Colonic mucosa (tissue), 4 donors: ENCODE measurements at places on chromosomes 7 and 10. TPM values are rescaled to one million over a fixed set of nuclear protein-coding genes. Genes with fewer than 3 reads are reported as not detected.

CPED1 gene
- 4.0 TPM for total RNA-seq

MAGI2 gene
- total RNA-seq: 1.1 TPM

ADRA2A gene
- total RNA-seq: 12.8 TPM

DNA sequence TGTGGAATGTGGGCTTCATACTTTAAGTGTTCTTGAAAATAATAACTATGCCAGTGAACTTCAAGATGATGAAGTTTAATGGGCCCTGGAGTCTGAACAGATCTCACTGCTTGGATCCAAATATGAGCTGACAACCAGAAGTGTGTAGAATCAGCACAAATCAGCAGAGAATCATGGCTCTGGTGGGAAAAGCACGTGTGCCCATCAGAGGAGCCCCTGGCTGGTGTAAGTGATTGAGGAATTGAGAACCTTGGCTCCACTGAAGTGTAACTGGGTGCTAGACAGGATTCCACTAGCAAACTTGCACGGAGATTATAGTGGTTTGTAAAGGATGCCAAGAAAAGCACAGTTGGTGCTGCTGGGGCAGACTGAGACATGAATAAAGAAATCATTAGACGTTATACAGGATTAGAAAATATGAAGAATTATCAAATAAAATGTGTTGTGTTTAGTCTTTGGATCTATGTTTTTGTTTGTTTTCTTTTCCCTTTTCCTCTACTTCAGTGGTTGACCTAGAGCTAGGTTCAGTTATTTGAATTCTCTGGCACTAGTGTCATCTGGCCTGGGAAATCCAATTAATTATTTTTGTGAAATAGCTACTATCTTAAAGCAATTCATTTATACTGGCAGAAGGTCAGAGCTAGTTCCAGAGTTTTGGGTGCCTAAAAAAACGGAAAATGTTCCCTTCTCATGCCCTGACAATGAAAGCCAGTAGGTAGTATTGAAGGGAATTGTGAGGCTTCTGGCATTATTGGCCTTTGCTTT lies 175.7 kb upstream of the MEOX2 start:
- H3K27ac ChIP-seq: no peak overlapping the region
- H3K4me3 ChIP-seq: no peak overlapping the region
- H3K36me3 ChIP-seq: no peaks in the 10 kb centered on the region

CPVL gene
- total RNA-seq: 17.0 TPM

GRCh38 chr7:92306153-92306552 lies 60.4 kb downstream of the ANKIB1 start:
- no peaks in the 10 kb centered on the region for H3K36me3 ChIP-seq
- no peak for DNase-seq
- no peaks in the 10 kb centered on the region for H3K4me1 ChIP-seq

DNA sequence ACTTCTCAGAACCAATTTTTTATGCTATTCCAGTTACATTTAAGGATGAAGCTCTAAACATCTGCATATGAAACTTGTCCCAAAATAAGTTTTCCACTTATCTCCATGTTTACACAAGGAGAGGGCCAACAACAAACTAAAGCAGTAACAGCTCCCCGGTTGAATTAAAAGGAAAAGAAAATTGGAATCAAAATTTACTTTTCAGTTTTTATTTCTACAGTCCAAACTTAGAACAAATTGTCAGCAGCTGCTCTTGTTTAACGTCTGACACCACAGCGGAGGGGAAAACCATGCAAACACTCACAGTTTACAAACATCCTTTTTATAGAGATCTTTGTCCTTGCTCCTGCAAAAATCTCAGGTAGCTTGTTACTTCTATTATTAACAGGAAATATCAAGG lies 101.3 kb downstream of the COL28A1 start:
- DNase-seq: no peak
- no peaks in the 10 kb centered on the region for H3K4me1 ChIP-seq
- H3K4me3 ChIP-seq: no peak overlapping the region
- no peaks in the 10 kb centered on the region for H3K36me3 ChIP-seq

KEL gene
- 0.77 TPM for total RNA-seq

UTF1 gene
- total RNA-seq: not detected

CPA4 gene
- total RNA-seq: not detected
